Fibroblast of the aortic adventitia (primary cell): ENCODE measurements at places on chromosomes 6 and 20. TPM values are rescaled to one million over a fixed set of nuclear protein-coding genes. Genes with fewer than 3 reads are reported as not detected.

The ARMH2 gene
- total RNA-seq, result not detected in 2 replicates

The CRISP1 gene
- not detected in 2 replicates for total RNA-seq

The GNMT gene
- total RNA-seq, result 0.25 and 0.36 TPM in 2 replicates

The CPNE5 gene
- 0.16 and 0.18 TPM in 2 replicates for total RNA-seq

The MRAP2 gene
- 0.33 and 5.8 TPM in 2 replicates for total RNA-seq

The PRDM13 gene
- total RNA-seq, result not detected in 2 replicates

The PHACTR3 gene
- total RNA-seq, result not detected in 2 replicates

The ZSCAN23 gene
- 6.7 and 12.0 TPM in 2 replicates for total RNA-seq

The NRSN1 gene
- total RNA-seq, result not detected in 2 replicates

The THBS2 gene
- 322 and 519 TPM in 2 replicates for total RNA-seq

The PRR18 gene
- not detected in 2 replicates for total RNA-seq

The BMP7 gene
- not detected in 2 replicates for total RNA-seq

The C2 gene
- total RNA-seq, result 4.4 and 48.2 TPM in 2 replicates

The ZNF337 gene
- total RNA-seq, result 8.6 and 13.9 TPM in 2 replicates

The PTGIS gene
- 279 and 1,011 TPM in 2 replicates for total RNA-seq
